ENCODE measurements at places on chromosomes 4 and X. TPM values are rescaled to one million over a fixed set of nuclear protein-coding genes. Genes with fewer than 3 reads are reported as not detected.

ARHGAP24 gene
- total RNA-seq: 7.0 TPM

MAGEA2B gene
- not detected for total RNA-seq

TMEM31 gene
- not detected for total RNA-seq

ARR3 gene
- total RNA-seq: not detected

THOC2 gene
- total RNA-seq: 69.5 TPM

TRIM60 gene
- not detected for total RNA-seq

SERPINA7 gene
- total RNA-seq: not detected

MAGEB1 gene
- total RNA-seq: not detected

GYPB gene
- total RNA-seq: not detected

P2RY10 gene
- not detected for total RNA-seq

GABRB1 gene
- not detected for total RNA-seq

LDOC1 gene
- total RNA-seq: 6.4 TPM

PRR27 gene
- total RNA-seq: not detected

CCNB3 gene
- 0.49 TPM for total RNA-seq

BBS12 gene
- 0.61 TPM for total RNA-seq

S100G gene
- not detected for total RNA-seq

Data from esophagus squamous epithelium (tissue), 5 donors.